ENCODE measurements at places on chromosomes 5 and 9.

DNA sequence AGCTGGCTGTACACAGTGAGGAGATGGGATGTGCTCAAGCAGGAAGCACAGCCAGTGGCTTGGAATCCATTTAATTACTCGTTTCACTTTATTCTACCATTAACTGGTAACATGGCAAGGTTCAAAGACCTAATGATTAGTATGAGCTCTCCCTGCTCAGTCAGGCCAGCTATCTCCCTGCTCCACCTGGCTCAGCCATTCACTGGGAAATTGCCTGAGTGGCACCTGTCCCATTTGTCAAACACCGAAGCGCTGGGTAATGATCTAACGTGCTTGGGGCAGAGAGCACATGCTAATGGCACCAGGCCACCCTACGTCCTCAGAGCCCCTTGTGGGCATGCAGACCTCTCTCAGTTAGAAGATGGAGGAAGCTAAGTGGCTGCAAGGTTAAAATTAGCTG, 162.2 kb downstream of the TTLL11 start:
- no peak for DNase-seq

DNA sequence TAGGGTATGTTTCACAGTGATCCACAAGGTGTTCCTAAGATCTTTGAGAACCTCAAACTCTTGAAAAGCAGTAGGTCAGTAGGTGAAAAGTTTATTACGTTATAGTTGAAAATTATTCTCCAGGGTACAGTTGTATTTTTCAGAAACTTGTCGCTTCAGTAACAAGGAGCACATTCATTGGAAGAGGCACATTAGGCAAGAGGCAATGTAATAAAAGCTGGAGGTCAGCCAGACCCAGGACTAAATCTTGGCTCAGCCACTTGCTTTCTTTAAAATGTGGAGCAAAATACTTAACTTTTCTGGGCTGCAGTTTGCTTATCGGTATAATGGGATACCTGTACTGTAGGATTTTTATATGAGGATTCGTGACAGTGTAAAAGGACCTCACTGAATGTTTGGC, 45.6 kb downstream of the TLE4 start:
- DNase-seq: no peak

DNA sequence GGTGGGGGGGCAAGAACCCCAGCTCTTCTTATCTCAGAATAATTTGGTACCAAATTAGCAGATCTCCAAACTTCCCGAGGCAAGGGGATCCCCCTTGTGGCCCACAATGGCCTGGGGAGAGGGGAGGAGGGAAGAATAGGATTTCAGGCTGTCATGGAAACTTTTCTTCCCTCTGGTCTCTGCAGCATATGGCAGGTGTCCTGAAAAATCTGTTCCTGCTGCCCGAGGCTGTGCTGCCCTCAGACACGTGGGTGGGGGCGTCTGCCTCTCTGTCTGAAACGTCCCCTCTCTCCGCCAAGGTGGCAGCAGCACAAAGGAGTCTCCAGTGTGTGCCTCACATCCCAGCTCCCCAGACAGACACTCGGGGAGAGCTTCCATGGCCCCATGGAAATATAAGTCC, 34.0 kb downstream of the CCNJL start:
- no peak for DNase-seq

- DNase-seq: no peak
These were observed 255.8 kb downstream of the PRDM9 start for GRCh38 chr5:23763170-23763569.

DNA sequence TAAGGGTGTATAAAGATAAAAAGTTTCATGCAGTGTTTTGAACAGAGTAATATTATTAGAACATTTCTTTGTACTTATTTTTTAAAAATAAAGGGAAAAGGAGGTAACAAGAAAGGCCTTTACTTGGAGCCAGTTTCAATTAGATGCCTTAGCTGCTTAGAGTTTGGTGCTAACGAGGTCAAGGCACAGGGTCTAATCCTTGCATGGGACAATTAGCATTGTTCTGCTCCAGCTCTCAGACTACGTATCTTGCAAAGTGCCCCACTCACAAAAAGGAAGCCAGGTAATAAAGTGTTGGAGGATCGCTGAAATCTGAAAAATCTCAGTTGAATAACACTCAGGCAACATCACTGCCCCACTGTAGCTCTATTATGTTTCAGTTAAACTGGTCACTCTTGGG, 2011.3 kb downstream of the EFNA5 start:
- DNase-seq: no peak

DNA sequence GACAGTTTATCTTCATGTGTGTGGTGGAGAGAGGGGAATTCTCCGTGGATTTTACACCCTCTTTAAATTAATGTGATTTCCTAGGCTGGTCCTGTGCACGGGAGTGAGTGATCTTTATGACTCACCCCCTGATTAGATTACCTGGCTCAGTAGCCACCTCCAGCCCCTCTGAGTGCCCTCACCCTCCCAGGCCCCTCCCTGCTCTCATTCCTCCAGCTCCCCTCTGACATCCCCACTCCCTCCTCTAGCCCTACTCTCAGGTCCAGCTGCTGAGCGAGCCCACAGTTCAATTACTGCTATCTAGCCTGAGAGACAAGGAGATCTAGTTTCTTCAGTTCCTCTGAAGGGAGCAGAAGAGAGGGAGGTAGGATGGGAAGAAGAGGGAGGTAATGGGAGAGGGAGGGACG, 61.8 kb upstream of the ARAP3 start:
- DNase-seq: no peak

GRCh38 chr5:158264264-158264663, 405.3 kb upstream of the CLINT1 start:
- DNase-seq: no peak

DNA sequence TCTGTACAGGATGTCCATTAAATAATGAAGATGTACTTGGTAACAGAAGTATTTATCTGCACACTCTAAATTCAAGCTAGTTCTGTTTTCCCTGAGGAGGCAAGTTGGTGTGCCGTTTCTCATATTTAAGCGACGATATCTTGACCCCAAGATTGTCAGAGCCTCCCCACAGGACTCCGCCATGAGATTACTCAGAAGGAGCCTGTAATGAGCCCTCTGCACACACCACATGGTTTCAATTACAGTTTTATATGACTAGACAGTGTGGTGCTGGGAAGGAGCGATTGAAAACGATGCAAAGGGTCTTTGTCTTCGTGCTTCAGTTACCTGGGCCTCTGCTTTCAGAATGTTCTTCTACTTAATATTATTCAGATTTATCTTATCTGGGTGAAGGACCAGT, 840.4 kb upstream of the WWC1 start:
- no peak for DNase-seq

DNA sequence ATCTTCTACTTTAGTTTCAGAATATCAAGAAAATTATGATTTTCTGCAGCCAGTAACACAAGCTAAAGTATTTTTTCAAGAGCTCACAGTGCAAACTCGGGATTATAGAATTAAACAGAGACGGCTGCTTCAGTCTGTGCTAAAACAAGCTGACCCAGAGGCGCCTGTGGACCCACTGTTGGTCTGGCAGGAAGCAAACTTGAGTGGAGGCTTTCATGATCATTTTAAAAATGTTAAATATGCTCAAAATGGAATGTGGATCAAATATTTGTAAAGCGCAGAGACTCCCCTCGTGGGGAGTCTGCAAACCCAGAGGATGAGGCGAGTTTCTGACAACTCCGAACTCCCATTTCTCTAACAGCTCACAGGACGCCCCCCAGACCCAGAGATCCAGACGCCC, 13.0 kb downstream of the ROR2 start:
- DNase-seq: no peak

All from smooth muscle cell of the brain vasculature (primary cell).